Esophagus mucosa (tissue), 1 donor: ENCODE measurements at places on chromosomes 6 and 20. TPM values are rescaled to one million over a fixed set of nuclear protein-coding genes. Genes with fewer than 3 reads are reported as not detected.

RUNX2 gene
- 2.5 TPM for total RNA-seq

DNA sequence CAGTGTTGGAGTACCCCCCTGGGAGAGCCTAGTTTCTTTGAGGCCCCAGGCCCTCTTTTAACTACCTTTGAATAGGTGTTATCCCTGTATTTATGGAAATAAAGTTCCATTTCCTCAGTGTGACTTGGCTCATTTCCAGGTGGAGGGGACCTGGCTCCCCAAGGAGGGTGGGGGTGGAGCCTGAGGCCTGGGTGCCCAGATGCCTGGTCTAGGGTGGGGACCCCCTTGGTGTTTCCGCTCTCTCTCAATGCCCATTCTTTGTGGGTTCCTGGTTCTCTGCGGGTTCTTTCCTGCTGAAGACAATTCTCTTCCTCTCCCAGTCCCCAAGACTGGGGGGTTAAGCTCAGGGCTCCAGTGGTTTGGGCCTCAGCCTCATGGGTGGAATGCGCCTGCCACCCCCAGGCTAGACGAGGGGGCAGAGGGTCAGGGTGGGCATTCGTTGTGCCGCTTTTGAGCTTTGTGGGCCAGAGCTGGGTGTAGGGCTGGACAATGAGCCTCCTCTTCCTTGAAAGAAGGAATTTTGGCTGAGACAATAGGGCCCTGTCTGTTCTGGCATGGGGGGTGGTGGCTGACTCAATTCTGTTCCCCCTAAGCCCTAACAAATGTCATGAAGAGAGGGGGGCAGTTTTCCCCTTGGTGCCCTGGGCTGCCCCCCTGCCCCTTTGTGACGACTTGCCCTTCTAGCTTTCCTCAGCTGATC lies 686 bp upstream of the EGFL8 start:
- ATAC-seq = peak; percentile 3

DNA sequence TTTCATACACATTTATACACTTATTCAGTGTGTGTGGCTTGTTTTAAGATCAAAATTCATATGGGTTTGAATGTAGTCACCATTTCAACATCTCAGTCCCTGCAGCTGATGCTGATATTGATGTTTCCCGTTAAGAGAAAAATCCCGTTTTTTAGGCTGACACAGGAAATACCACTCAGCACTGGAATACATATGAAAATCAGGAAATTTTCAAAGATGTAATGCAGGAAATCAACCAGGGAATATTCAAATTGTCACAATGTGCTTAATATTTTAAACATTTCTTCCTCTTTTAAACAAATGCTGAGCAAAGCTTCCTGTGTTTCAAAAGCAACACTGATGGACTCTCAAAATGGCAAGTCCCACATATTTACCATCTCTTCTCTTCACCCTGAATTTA lies 94.5 kb upstream of the MARCKS start:
- no peak for ATAC-seq

DNA sequence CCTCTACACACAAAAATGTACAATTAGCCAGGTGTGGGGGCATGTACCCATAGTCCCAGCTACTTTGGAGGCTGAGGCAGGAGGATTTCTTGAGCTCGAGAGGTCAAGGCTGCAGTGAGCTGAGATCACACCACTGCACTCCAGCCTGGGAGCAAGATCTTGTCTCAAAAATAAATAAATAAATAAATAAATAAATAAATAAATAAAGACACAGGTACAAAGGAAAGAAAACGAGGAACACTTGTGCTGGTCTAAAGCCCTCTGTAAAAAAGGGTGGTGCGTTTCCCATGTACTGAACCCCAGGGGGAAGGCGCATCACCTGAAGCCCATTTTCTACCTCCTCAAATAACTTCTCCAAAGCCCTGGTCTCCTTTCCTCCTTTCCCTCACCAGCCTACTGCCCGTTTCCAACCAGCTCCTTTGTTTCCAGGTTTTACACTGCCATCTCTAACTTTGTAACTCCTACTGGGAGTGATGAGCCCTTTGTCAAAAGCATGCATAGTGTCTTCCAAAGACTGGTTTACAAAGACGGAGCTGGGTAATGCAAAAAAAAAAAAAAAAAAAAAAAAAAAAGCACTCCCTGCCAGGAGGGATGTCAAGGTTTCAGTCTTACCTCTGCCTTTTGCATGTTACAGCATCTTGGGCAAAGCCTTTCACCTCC lies 81.5 kb upstream of the SOX4 start:
- no peak for ATAC-seq

SRXN1 gene
- 34.7 TPM for total RNA-seq

KCNG1 gene
- 9.9 TPM for total RNA-seq

DNA sequence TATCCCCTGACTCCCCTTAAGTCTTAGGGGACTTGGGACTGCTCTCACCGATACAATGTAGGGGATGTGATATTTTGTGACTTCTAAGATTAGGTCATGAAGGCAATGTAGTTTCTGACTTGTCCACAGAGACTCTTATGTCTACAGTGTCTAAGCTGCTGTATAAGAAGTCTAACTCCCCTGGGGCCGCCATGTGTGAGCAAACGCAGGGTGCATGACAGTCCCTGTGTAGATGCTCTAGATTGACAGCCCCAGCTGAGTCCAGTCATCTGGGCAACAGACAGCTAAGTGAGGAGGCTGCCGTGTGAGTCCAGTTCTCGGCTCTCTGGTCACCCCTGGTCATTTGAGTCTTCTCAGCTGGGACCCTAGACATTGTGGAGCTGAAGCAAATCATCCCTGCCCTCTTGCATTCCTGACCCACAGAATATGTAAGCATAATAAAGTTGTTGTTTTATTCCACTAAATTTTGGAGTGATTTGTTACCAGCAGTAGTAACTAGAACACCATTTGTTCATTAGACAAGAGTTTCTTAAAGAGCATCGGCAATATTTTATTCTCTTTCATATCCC lies 743.3 kb upstream of the CHD6 start:
- no peak for ATAC-seq

DNA sequence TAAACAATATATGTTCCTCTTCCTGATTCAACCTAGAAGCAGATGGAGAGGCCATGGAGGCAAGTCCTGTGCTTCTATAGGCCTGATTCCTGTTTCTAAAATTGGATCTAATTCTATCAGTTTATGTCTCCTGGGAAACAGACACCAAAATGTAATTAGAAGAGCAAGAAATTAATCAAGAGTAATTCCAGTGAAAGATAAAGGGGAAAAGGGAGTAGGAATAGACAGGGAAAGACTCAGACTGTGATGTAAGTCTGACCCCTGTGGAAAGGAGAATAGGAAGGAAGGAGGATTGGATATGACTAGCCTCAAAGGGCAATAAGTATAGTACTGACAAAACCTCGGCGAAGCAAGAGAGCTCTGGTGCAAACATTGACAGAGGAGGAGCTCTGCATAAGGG lies 33.9 kb upstream of the FBXO30 start:
- no peak for ATAC-seq

VEGFA gene
- total RNA-seq = 129 TPM

- no peak for ATAC-seq
Measured at GRCh38 chr6:145689529-145689928, 45.8 kb downstream of the EPM2A start.

C6orf118 gene
- total RNA-seq = not detected

DNA sequence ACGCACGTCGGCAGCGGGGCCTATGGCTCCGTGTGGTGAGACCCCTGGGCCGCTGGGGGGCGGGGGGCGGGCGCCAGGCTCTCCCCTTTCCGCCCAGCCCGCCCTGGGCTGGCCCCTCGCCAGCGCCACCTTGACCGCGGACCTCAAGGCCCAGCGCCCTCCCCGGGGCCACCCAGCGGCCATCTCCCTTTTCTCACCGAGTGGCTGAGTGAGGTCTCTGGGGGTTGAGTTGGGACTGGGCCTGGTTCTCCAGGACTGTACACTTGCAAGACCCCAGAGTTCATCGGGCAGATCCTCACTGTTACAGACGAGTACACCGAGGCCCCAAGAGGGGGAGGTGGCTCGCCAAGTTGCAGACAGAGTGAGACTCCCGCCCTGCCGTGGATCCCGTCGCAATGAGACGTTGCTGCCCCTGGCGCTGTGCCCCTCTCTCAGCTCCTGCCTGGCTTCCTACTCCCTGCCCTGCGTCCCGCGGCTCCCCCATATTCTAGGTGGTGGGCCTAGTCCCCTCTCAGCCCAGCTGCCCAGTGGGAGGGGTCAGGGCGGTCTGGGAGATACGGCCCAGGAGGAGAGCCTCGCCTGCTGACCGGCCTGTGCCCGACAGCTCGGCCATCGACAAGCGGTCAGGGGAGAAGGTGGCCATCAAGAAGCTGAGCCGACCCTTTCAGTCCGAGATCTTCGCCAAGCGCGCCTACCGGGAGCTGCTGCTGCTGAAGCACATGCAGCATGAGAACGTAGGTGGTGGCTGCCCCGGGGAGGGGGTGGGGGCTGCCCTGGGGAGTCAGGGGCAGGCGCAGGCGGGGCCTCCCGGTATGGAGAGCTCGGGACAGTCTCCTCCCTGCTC lies 576 bp downstream of the MAPK13 start:
- ATAC-seq = peak; percentile 40

OTOR gene
- total RNA-seq = not detected

DNA sequence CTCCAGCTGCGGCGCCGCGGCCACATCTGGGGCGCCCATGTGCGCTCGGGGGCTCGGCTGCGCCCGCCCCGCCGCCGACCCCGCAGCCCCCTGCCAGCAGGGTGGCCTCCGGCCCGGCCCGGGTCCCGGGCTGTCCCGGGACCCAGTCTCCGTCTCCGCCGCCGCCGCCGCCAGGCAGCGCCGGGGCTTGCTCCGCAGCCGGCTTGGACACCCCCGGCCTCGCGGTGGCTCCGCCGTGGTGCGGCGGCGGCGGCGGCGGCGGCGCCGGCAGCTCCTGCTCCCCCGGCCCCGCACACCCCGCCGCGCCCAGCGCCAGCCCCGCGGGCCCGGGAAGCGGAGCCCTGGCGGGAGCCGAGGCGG lies 219 bp downstream of the ISM1 start:
- no peak for ATAC-seq

DNA sequence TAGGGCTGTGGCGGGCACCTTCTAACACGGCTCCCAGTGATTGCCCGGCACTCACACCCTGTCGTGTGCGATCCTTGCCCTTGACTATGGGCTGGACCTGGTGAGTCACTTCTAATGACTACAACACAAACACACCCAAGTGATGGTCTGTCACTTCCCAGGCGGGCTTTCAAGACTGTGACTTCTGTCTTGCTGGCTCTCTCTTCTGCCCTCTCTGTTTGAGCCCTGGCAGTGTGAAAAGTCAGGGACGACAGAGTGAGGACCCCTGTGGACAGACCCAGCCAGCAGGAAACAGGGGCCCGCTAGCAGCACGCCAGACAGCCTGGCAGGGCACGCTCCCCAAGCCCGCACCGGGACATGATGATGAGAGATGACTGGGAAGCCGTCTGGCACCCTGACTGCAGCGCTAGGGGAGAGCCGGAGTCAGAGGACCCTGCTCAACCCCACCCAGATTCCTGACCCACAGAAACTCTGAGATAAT lies 43.0 kb downstream of the KIF16B start:
- ATAC-seq = peak; percentile 90

- ATAC-seq = no peak
Measured at GRCh38 chr20:49769048-49769581, 43.5 kb upstream of the SLC9A8 start.

DNA sequence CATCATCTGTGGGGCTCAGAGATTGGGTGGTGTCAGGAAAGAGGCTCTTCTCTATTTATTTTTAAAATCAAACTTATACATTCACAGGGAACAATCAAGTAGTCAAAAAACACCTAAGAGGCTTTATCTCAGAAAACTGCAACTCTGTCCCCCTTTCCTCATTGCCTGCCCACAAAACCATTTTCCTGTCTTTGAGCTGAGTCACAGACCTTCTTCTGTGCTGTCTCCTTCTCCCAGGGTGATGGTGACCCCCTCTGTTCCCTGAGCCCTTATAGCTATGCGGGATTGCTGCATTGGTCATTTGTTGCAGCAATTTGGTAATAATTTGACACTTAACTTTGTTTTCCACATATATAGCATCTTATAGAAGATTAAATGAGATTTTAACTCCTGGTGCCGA lies 195.2 kb upstream of the PROKR2 start:
- no peak for ATAC-seq

DNA sequence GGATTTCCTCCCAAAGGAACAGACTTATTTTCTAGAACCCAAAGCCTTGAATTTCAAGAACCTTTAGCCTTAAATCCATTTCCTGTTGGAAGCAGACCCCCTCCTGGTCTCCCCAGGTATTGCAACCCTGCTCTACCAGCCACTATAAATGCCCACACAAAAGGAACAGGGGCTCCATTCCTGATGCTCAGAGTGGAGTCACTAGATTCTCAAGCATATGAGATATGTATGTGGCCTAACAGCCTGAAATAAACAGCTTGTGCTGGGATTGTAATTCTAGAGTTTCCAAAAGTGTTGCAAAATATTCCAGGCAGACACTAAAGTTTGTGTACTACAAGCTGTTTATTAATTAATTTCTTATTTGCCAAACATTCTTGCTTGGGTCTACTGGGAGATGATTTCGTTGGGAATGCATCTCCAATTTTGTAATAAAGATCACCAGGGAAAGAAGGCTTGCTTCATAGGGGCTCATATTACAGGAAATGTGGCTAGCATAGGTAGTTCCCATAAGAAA lies 44.8 kb downstream of the RIPOR3 start:
- no peak for ATAC-seq

- peak; percentile 47 for ATAC-seq
Measured at GRCh38 chr6:56693246-56693607, 50.5 kb upstream of the DST start.

DNA sequence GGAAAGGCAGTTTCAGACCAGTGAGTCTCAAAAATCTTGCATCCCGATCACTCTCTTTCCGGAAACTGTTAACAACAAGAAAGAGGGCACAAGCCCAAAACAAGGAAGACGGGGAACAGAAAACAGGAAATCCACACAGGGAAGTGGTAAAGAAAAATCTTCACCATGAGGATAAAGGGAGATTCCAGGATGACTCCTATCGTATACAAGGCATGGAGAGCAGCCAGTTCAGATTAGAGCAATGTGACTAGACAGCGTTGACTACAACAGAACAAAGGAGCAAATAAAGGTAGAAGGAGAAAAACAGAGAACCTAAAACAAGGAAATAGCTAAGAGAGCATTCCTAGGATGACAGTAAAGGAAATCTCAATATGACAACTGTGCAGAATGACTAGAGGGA lies 26.5 kb downstream of the VNN1 start:
- ATAC-seq = peak; percentile 69

- ATAC-seq = no peak
Measured at GRCh38 chr20:52746770-52747169, 225.4 kb upstream of the TSHZ2 start.

DNA sequence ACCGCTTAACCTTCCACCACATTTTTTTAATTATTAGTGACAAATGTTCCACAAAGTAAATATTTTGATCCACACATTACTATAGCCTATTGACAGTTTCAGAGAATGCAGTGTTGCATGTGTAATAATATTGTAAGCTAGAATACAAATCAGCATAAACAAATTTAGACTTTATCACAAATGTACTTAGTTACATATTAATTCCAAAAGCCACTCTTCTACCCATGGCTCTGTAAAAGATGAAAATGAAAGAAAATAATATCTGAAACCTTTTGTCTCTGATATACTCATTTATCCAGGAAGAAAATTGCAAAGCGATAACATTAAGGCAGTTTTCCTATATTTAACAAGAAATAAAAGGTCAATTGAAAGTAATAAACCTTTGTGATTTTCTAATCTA lies 954.0 kb upstream of the MAN1A1 start:
- no peak for ATAC-seq

GRCh38 chr20:25495189-25495824 lies 87.8 kb downstream of the GINS1 start:
- ATAC-seq = no peak

MUC22 gene
- 0.88 TPM for total RNA-seq

- ATAC-seq = no peak
Measured at GRCh38 chr6:125743604-125744003, 5.8 kb upstream of the HEY2 start.

UNC93A gene
- 4.5 TPM for total RNA-seq

GRCh38 chr6:167833396-167833763 lies 6.7 kb downstream of the AFDN start:
- no peak for ATAC-seq
